Fibroblast of skin of scalp (primary cell): ENCODE measurements at places on chromosomes 1 and 21.

DNA sequence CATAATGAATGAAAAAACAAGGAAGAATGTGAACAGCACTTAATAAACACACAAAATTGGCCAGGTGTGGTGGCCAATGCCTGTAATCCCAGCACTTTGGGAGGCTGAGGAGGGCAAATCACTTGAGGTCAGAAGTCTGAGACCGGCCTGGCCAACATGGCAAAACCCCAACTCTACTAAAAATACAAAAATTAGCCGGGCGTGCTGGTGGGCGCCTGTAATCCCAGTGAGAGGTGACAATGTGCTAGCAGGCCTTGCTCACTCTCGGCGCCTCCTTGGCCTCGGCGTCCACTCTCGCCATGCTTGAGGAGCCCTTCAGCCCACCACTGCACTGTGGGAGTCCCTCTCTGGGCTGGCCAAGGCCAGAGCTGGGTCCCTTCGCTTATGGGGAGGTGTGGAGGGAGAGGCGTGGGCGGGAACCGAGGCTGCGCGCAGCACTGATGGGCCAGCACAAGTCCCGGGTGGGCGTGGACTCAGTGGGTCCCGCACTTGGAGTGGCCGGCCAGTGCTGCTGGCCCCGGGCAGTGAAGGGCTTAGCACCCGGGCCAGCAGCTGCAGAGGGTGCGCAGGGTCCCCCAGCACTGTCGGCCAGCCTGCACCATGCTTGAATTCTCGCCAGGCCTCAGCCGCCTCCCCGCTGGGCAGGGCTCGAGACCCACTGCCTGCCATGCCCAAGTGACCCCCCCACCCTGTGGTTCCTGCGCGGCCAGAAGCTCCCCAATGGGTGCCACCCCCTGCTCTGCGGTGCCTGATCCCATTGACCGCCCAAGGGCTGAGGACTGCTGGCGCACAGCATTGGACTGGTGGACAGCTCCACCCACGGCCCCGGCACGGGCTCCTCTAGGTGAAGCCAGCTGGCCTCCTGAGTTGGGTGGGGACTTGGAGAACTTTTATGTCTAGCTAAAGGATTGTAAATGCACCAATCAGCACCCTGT is 30.6 kb upstream of the ATG4C start:
- no peak for DNase-seq

DNA sequence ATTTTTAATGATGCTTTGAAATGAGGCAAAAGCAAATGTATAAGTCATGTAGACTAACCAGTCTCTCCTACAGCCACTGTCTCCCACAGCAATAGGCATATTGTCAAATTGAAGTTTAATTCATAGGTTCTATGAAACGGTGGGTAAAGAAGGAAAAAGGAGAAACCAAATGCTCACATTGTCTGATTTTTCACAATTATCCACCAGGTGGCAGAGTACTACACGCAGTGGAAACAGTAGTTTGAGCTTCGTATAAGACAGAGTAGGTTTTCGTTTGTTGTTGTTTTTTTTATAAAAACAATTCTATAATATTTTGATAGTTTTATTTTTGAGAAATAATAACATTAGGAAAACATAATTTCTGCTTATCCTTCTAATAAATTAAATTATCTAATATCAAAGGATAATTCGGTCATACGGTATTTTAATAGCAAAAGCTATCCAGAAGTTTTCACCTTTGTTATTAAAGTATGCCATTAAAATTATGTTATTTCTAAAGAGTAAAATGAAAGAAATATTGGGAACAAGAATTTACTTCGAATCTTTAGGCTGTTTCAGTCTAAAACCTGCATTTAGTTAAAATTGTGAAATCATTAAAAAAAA is 39.1 kb downstream of the TYW3 start:
- peak; percentile 58 for DNase-seq

- no peak for DNase-seq
Measured at GRCh38 chr1:153958961-153959260, 499 bp upstream of the CRTC2 start.

DNA sequence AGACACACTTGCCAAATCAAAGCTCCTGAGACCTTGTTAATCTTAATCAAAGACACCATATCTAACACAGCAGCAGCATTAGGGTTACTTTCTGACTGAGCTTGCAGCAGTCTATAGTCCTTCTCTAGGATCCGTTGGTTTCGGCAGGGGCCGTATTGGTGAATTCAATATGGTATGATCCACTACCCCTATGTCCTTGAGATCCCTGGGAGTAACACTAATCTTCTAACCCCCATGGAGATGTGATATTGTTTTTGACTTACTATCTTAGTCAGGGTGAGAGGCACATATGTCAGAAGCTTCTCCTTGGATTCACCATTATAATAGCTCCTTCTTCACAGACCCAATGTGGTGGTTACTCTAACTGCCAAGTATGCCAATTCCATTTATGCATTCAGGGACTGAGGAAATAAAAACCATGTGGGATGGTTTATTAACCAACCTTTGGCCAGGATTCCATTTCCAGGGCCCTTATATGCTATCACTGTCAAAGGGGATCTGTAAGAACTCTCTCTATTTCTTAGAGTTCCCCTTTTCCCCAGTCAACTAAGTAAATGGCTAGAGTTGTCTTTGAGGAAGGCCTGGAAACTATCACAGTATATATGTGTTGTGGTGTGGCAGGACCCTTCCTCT is 673.6 kb upstream of the USP24 start:
- no peak for DNase-seq

- no peak for DNase-seq
Measured at GRCh38 chr1:150479927-150480352, 7.3 kb upstream of the TARS2 start.

GRCh38 chr21:26281506-26281905 is 110.9 kb upstream of the APP start:
- no peak for DNase-seq

DNA sequence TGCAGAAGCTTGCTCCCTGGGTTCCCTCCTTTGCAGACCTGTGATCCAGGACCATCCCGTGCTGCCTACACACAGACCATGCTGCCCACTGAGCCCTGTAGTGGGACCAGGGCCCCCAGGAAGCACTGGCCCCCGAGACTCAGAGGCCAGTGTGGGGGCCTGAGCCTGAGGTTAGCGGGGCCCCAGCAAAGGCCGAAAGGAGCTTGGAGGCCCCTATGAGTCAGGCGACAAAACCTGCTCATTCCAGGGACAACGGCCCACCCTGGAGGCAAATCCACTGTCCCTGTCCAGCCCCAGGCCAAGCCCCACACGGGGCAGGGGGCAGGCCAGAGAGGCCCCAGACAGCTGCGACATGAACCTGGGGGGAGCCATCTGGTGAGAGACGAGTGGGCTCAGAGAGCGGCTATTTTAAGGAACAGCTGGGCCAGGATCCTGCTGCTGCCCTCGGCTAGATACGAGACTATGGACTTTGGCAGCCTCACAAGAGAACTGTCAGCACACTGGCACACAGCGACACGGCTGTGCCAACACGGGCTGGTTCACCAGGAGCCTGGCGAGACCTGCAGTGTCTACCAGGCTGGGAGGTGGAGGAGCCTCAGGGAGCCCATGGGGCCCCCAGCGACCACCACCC is 74.7 kb downstream of the ARHGEF16 start:
- DNase-seq, result no peak

- DNase-seq, result no peak
Measured at GRCh38 chr1:68379085-68379478, 70.7 kb downstream of the RPE65 start.

DNA sequence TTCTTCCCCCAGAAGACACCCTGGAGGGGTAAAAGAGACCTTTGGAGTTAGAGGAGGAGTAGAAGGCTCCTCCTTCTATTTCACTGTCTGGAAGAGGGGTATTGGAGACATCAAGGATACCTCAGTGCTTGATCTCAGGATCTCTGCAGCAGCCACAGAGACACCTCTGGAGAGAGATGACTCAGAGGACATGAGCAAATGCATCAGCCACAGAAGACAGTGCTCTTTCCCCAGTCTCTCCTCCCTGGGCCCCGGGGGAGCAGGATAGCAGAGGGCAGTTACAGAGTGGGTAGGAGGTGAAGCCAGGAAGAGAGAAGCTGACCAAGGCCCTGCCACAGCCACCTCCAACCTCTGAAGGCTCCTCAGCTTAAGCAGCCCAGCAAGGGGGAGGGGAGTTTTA is 15.3 kb upstream of the TEDDM1 start:
- DNase-seq, result no peak

DNA sequence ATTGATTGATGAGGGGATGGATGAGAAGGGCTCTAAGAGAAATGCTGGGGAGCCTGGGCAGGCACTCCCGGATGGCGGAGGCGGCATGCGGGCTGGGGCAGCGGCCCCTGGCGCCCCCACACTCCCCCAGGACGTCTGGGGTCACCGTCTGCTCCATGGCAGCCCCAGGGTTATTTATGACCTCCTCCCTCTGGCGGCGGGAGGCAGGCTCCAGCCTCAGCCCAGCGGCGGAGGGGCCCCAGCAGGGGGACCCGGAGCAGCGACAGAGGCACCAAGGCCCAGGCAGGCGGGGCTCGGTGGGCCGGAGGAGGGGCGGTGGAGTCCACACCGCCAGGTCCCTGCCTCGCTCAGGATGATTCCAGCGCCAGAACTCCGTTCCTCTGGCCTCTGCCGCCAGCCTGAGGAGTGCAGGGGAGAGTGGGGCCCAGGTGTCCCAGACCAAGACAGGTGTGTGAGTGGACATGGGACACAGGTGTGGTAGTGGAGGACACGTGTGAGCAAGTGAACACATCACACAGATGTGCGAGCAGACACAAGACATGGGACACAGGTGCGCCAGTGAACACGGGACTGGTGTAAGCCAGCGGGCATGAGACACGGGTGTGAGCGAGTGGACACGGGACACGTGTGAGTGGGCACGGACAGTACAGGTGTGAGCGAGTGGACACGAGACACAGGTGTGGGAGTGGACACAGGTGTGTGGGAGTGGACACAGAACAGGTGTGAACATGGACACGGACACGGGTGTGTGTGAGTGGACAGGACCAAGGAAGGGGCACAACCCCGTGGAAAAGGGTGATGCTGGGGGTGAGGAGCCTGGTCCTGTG is 2.5 kb upstream of the SAMD11 start:
- peak; percentile 82 for DNase-seq

- peak; percentile 22 for DNase-seq
Measured at GRCh38 chr1:4397196-4397595, 257.2 kb upstream of the AJAP1 start.

DNA sequence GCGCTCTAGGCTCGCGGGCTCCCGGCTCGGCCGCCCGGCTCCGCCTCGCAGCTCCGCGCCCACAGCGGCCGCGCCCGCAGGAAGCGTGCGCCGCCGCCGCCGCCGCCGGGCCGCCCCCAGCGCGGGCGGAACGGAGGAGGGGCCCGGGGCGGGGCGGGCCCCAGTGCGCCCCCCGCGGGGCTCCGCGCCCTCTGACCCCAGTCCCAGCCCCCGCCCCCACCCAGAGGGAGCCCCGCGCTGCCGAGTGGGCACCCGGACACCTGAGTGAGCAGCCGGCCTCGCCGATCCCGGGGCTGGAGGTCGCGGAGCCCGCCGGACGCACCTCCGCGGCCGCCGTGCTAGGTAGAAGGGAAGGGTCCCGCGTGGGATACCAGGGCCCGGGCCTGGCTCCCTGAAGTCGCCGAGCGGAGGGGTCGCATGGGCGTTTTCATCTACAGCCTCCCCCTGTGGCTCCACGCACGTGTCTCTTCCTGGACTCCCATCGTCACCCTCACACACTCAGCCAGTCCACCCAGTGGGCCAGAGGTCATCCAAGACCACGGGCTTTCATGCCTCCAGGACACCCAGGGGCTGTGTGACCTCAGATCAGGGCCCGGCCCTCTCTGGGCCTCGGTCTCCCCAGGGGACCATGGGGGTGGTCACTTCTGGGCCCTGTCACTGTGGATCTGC is at the start of gene SDC3:
SDC3 (minus strand) TSS at position 63 of the 669 bp plus-strand sequence. CDS start 172 bp downstream, outside the sequence.
- peak; percentile 52 for DNase-seq

GRCh38 chr1:181079382-181079781 is 9.1 kb upstream of the IER5 start:
- DNase-seq, result no peak

DNA sequence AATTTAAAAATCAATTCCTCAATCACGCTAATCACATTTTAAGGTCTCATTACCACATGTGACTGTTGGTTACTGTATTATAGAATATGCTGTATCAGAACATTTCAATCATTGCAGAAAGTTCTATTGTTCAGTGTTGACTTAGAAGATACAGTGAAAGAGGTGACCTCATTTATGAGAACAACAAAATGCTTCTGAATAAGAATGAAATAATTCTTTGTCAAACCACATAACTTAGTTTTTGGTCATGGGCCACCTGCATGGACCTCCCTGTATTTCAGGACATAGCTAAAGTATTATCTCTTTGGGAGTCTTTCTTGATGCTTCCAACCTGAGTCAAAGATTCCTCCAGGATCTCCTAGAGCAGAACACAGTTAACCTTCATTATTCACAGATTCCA is 22.3 kb downstream of the MFSD2A start:
- no peak for DNase-seq

GRCh38 chr21:17540530-17540929 is 27.7 kb downstream of the CXADR start:
- DNase-seq, result no peak

GRCh38 chr1:194889310-194889709 is 1702.9 kb upstream of the B3GALT2 start:
- no peak for DNase-seq

DNA sequence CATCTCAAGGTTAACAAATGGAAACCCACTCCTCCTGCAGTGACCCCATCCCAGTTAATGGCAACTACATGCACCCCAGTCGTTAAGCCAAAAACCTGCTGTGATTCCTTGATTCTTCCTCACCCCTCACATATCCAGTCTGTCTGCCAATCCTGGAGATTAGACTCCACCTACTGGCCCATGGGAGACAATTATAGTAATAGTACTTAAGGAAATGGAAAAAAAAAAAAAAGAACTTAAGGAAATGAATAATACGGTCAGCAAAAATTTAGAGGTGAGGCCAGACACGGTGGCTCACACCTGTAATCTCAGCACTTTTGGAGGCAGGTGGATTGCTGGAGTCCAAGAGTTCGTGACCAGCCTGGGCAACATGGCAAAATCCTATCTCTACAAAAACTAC is 7.0 kb downstream of the NOL9 start:
- DNase-seq, result peak; percentile 18

- DNase-seq, result no peak
Measured at GRCh38 chr1:62362926-62363325, 43.7 kb upstream of the KANK4 start.

DNA sequence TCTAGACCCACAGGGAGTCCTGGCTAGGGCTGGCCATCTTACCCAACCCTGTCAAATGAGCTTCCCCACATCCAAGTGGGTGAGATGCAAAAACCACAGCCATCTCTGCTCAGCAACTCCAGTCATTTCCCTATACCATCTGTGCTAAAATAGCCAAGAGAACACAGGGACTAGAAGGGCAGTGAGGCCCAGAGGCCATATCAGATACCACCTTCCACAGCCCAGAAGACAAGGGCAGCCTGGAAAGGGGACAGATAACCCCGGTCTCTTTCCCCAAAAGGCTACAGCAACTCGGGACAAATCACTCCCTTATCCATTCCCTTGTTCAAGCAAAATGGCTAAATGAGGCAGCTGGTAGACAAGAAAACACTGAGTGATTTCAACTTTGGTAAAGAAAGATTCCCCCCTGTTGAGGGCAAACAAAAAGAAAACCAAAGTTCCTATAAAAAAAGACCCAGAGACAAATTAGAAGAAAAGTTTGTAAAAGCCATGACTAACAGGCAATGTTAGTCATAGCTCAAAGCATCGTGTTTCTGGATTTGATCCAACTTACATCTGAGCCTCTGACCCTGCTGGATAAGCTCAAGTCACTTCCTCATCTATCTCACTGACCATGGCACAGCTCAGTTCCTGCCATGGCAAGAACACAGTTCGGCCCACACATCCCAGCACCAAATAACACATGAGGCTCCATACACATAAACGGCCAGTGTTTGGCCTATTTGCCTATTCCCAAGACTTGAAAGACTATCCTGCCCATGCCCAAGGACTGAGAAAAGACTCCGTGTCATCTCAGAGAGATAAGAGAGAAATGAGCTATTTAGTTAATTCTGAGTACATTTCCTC is 3.1 kb downstream of the LAMB3 start:
- peak; percentile 90 for DNase-seq

GRCh38 chr1:180917306-180918065 is 4.8 kb downstream of the KIAA1614 start:
- peak; percentile 83 for DNase-seq
